Stimulated activated CD8-positive, alpha-beta memory T cell treated with anti-CD3 and anti-CD28 coated beads, Interleukin-7, amount 100 ng/mL, for 1 hour (primary cell): ENCODE measurements at places on chromosomes 2 and 18.

DNA sequence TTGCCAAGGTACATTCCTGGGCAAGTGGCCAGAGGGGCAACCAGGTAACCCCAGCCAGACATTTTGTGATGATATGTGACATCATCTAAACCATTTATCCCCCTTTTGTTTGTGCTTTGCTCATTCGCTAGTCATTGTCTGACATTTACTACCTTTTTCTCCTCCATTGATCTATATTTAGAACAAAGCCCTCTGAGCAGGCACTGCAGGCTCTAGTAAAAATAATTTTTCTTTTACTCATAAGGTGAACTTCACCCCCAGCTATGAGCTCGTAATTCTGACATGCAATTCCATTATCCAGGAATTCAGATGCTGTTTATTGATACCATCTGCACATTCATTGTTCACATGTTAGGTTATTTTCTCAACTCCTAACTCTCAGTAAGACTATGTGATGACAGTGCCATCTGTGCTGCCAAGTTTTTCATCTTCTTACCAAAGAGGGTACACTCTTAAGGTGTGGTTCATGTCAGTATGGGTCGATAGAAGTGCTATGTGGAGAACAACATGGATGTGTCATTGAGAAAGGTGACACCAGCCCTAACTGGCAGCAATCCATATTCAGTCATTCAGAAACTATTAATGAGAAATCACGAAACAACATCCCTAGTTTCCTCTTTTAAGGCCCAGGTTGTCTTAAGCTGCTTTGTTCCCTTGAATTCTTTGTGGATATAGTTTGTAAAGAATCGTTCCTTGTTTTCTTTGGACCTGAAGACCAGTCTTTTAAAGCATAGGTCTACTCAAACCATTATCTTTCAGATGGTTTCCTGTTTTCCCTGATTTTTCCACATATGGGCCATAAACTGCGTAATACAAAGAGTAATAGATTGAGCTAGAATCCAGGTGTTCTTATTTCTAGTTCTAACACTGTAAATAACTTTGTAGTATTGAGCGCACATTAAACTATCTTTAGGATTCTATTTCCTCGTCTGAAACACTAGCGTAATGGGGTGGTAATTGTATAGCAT lies 978.1 kb upstream of the CDH2 start:
- DNase-seq, result no peak

GRCh38 chr2:31233231-31233630 lies 721 bp upstream of the EHD3 start:
- DNase-seq, result no peak

DNA sequence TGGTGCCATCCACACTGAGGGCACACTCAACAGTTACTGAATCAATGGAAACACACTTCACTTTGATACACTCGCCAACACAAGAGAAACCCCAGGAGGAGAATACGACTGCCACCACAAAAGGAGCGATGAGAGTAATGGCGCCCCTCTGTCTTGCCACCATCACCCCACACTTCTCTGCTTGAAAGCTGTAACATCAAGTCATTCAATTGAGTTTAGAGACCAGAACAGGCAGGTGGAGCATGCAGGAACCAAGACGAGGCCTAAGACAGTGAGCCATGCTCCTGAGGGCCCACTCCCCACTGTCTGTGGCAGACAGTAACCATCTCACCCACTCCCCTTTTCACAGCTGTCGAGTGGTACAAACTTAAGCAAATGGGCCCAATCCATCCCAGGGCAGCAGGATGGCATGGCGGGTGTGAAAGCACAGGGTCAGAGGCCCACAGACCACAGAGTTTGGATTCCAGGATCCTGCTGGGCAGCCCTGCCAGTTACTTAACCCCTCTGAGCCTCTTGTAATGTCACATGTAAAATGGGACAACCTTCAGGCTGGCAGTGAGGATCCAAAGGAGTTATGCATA lies 101.9 kb downstream of the TNS1 start:
- DNase-seq, result no peak

DNA sequence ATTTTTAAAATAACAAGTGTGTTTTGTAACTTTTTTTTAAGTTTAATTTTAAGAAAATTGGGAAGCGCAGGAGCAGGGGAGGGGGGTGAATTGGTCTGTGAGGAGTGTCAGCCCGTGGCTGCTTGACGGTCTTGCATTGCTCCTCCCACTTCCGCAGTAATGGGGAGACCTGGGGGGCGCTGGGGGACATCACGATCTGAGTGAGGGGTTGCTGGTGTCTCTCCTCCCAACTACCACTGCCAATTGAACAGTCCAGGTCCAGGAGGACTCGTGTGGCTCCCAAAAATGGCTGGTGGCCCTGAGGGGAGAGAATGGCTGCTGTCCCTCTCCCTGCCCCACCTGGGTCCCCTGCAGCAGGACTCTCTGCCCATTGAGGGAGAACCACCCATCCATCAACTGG lies 57.4 kb upstream of the SMAD7 start:
- no peak for DNase-seq

DNA sequence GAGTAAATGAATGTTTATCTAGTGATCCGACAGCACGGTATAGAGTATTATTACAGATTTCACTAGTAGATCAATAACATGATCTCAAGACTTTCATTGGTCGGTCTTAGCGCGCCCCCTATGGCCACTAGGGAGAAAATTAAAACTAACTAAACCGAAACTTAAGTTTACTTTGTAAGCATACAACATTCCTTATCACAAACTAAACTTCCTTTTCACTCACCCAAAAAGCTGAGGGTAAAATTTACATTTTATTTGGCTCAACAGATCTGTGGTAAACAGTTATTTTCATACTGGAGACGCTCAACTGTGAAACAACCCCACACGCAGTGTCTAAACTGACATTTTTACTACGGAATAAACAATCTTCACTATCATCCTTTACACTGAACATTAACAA lies 215.6 kb upstream of the MAP2 start:
- no peak for DNase-seq

- DNase-seq, result no peak
Measured at GRCh38 chr2:224751996-224752698, 36.0 kb upstream of the CCDC195 start.

DNA sequence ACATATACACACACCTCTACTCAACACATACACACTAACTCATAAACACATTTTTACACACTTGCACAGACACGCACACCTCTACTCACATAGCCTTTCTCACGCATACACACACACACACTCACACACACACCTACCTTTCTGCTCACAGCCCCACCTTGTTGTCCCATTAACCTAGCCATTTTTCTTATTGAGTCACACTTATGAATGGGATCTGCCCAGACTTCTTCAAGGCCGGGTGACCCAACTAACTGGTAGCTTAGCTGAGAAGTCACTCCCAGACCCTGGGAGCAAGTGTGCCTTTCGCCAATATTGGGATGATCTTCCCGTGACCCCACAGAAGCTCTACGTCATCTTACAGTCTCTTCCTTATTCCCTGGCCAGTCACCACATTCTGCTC lies 192.2 kb downstream of the NCK2 start:
- DNase-seq, result no peak

DNA sequence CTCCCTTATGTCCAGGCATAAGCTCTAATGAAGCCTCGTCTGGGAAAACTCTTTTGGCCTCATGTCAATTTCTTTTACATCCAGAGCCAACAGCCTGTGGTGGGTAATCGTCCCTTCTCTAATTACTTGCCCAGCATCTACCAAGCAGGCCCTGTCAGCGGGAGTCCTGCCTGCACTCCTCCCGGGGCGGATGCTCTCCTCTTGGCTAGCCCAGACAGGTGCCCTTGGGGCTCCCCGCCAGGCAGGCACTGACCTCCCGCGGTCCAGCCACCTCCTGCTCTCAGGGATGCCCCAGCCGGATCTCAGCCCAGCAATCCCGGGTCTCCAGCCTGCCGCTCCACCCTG lies 74.2 kb downstream of the NCAPH start:
- no peak for DNase-seq

DNA sequence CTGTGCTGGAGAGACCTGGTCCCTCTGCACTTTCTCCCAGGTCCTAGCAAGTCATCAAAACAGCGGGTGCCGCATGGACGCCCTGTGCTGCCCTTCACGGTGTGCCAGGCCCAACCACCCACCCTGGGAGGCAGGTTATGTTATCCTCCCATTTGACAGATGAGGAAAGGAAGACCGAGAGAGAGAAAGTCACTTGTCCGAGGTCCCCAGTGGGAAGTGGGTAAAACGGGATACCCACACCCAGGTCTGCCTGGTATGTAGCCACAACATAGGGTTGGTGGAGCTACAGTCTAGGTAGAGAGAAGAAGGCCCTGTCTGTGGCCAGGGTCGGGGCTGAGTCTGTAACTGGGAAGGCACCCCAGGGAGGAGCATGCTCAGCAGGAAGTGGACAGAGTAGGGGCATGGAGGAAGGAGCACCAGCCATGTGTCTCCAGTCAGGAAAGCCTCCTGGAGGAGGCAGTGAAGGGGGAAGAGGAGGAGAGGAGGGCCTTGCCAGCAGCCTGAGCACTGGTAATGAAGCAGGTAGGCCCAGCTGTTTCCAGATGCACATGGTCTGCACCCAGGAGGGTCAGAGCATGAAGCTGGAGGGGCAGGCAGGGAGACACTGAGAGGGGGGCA lies 98.4 kb downstream of the ZFP36L2 start:
- DNase-seq, result no peak

- DNase-seq, result no peak
Measured at GRCh38 chr2:3595985-3596384, 1.1 kb downstream of the COLEC11 start.

DNA sequence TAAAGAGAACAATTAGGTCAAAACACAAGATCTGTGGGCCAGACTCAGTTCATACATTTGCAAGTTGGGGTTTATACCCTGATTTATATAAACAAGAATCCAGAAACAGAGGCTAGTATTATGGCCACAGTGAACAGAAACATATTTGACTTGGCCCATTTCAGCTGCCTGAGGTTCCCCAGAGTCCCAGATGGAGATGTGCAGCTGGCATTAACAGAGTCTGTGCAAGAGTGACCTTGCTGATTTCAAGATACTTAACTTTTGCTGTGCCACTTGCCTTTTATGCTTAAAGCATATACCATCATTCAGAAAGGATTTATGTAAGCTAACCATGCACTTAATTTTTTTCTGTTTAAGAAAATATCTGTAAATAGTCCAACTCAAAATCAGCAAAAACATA lies 636.3 kb downstream of the TRIB2 start:
- DNase-seq, result no peak

DNA sequence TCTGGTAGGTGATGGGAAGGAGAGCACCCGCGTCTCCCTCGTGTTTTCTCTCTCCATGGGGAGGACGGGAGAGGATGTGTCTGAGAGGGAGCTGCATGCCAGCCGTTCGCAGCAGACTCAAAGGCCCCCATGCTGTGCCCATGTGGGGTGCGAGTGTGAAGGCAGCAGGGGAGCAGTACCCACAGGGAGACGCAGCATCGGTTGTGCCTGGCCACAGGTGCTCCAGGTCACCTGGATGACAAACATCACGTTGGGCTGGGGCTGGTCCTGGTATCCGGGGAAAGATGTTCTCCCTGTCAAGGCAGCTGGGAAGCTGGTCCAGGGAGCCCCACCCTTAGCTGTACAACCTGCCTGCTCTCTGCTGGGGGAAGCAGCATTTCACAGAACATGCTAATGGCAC lies 119.5 kb upstream of the SALL3 start:
- DNase-seq, result no peak

- no peak for DNase-seq
Measured at GRCh38 chr2:128298846-128299507, 19.7 kb downstream of the HS6ST1 start.

DNA sequence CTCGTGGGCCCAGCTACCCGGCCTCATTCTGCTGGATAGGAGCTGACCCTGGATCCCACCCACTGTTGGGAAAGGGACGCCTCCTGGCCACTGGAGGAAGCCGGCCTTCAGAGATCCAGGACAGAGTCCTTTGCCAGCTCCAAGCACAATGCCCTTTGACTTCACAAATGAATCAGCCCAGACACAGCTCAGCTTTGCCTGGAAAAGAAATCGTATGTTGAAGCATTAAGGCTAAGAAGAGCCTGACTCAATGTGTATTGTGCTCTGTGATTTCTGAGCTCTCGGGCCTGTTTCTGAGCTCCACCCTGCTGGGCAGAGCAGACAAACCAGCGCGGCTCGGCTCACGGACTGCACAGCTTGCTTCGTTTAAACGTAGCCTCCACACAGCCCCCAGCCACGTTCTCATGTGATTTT lies 162.9 kb upstream of the APCDD1 start:
- DNase-seq, result no peak

- no peak for DNase-seq
Measured at GRCh38 chr18:3839581-3839981, 389.6 kb downstream of the TGIF1 start.

DNA sequence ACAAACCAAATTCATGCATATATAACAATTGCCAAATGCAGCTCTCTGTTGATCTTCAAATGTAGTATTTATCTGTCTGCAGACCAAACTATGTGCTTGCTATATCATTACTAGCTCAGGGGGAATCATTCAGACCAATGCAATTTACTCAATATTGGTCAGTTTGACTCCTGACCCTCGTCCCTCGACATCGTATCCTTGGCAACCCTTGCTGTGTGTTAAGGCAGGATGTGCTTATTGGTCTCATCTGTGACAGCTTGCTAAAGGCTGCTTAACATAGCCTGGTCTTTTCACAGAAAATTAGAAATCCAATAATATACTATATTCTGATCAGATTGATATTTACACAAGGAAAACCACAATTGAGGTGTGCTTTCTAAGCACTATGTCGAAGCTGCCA lies 747.1 kb downstream of the GALR1 start:
- DNase-seq, result no peak

GRCh38 chr2:27824401-27824800 lies 52.9 kb downstream of the MRPL33 start:
- DNase-seq, result no peak

DNA sequence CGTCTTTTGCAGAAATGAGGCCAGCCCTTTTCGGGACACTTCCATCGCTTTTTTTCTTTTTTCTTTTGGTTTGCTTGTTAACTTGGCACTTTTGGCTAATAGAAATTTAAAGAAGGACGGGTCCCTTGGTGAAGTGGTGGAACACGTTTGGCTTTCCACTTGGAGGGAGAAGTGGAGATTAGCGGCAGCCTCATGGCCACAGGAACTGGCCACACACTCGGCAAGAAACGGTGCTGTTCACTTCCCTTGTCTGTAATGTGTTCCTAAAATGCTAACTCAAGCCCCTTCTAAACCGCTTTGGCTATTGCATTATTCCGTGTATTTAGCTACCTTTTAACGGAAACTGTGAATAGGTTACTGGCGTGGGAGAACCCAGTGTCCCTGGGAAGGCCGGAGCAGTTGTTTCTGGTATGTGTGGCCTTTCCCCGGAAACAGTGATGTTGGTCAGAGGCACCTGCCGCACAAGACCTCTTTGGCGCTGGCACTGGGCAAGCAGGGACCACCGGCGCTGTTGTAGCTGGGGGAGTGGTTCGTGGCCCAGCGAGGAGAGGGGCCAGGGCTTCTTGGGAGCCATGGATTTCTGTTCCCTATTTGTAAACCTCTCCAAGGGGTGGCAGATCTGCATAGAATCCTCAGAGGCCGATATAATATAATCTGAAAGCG lies 981 bp downstream of the RAMP1 start:
- DNase-seq, result no peak

DNA sequence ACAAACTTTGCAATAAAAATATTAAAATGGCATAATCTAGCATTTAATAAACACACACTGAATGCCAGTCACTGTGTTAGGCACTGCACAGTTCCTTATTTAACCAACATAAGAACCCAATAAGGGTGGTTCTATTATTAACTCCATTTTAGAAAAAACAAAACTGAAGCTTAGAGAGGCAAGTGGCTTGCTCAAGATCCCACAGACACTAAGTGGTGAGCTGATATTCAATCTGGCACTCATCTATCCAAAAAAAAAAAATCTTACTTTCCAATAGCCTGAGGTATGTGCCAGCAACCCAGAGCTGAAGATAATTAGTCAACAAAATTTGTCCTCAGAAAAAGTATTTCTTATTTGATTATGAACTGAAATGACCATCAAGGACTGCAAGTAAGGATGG lies 799 bp downstream of the CYTIP start:
- no peak for DNase-seq
